Endothelial cell of umbilical vein (primary cell): ENCODE measurements at places on chromosomes 3 and 15. TPM values are rescaled to one million over a fixed set of nuclear protein-coding genes. Genes with fewer than 3 reads are reported as not detected.

DNA sequence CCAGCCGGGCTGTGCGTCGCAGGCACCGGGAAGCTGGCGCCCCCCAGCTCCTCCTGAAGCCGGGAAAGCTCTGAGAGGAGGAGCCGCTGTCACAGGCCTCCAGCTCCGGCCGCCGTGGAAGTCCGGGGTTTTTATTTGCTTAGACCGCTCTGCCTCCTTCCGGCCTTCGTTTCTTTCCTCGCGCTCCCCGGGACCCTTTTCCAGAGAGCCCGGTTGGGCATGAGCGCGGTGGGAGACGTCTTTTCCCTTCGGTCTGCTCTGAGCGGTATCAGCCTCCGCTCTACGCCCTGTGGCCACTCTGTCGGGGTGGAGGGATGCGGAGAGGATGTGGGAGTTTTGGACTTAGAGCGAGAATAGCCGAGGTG is 559 bp downstream of the SENP5 start:
- H3K4me1 ChIP-seq, result peaks cover 10% of the 10 kb centered on the region
- no peaks in the 10 kb centered on the region for H3K27me3 ChIP-seq
- H3K27ac ChIP-seq, result peak overlapping the region; percentile 73
- DNase-seq, result no peak

- no peaks in the 10 kb centered on the region for H3K36me3 ChIP-seq
- no peak overlapping the region for H3K4me3 ChIP-seq
- no peak for DNase-seq
Measured at GRCh38 chr15:62430552-62430951, 265.5 kb upstream of the C2CD4B start.

DNA sequence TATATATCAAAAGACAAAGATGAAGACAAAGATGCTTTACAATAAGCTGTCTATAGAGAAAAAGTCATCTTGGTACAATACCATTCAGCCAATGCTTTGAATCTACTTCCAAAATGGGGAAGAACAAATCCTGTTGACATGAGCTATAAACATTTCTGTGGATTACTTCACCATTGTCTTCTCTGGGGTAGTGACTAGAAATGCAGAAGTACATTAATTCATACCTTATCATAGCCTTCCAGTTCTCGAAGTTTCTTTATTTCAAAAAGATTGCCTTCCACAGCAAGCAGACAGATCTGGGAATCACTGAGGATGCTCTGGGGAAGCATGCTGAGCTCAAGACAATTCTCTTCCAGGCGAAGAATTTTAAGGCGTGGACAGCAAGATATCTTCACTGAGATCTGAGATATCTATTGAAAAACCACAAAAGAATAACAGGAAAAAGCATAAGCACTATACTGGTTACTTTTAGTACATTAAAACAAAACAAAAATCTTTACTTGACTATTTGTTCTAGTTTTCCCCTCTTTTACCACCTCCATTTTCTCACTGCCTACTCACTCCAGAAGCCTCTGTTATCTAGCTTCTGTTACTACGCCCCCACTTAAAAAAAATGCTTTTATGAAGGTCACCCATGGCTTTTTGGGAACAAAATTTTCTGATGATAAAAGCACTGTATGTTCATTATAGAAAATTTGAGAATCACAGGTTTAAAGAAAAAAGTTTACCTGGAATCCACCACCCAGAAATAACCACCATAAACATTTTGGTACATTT is 3.6 kb downstream of the LRRC57 start:
- H3K27me3 ChIP-seq, result no peaks in the 10 kb centered on the region
- peaks cover 6% of the 10 kb centered on the region for H3K36me3 ChIP-seq
- H3K27ac ChIP-seq, result no peak overlapping the region
- DNase-seq, result no peak
- H3K4me1 ChIP-seq, result peaks cover 26% of the 10 kb centered on the region

GRCh38 chr3:156705761-156706616 is 31.6 kb downstream of the TIPARP start:
- no peaks in the 10 kb centered on the region for H3K27me3 ChIP-seq
- no peak for DNase-seq
- H3K27ac ChIP-seq, result no peak overlapping the region
- no peak overlapping the region for H3K4me3 ChIP-seq
- H3K4me1 ChIP-seq, result no peaks in the 10 kb centered on the region

- no peaks in the 10 kb centered on the region for H3K27me3 ChIP-seq
- DNase-seq, result peak; percentile 35
- H3K4me1 ChIP-seq, result peaks cover 7% of the 10 kb centered on the region
- no peak overlapping the region for H3K4me3 ChIP-seq
- H3K36me3 ChIP-seq, result no peaks in the 10 kb centered on the region
Measured at GRCh38 chr3:142215106-142215505, 10.3 kb downstream of the GK5 start.

DNA sequence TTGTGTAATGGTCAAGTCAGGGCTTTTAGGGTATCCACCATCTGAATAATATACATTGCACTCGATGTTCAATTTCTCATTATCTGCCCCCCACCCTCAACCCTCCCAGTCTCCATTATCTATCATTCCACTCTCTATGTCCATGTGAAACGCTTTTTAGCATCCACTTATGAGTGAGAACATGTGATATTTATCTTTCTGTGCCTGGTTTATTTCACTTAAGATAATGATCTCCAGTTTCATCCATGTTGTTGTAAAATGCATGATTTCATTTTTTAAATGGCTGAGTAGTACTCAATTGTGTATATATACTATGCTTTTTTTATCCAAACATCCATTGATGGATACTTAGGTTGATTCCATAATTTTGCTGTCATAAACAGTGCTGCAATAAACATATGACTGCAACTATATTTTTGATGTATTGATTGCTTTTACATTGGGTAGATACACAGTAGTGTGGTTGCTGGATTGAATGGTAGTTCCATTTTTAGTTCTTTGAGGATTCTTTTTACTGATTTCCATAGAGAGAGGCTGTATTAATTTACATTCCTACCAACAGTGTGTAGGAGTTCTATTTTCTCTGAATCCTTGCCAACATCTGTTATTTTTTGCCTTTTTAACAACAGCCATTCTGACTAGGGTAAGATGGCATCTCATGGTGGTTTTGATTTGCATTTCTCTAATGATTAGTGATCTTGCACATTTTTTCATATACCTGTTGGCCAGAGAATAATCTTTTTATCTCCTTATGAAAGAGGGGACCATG is 332.9 kb upstream of the TGFBR2 start:
- no peak overlapping the region for H3K27ac ChIP-seq
- no peaks in the 10 kb centered on the region for H3K36me3 ChIP-seq
- H3K4me3 ChIP-seq, result no peak overlapping the region

CCR9 gene
- total RNA-seq, result not detected in 2 replicates

IL5RA gene
- total RNA-seq, result not detected in 2 replicates

CCR2 gene
- total RNA-seq, result not detected in 2 replicates
